Femur (tissue), 1 donor: ENCODE measurements at places on chromosomes 4 and X.

DNA sequence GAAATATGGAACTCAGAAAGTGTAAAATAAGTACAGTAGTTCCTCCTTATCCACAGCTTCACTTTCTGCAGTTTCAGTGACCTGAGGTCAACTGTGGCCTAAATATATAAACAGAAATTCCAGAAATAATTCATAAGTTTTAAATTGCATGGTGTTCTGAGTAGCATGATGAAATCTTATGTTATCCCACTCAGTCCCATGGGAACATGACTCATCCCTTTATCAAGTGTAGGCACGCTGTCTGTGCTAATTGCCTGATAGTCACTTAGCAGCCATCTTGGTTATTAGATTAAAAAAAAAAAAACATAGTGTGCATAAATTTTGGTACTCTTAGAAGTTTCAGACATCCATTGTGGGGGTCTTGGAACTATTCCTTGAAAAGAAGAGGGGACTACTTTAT, 983.4 kb upstream of the ADGRL3 start:
- no peak for DNase-seq

DNA sequence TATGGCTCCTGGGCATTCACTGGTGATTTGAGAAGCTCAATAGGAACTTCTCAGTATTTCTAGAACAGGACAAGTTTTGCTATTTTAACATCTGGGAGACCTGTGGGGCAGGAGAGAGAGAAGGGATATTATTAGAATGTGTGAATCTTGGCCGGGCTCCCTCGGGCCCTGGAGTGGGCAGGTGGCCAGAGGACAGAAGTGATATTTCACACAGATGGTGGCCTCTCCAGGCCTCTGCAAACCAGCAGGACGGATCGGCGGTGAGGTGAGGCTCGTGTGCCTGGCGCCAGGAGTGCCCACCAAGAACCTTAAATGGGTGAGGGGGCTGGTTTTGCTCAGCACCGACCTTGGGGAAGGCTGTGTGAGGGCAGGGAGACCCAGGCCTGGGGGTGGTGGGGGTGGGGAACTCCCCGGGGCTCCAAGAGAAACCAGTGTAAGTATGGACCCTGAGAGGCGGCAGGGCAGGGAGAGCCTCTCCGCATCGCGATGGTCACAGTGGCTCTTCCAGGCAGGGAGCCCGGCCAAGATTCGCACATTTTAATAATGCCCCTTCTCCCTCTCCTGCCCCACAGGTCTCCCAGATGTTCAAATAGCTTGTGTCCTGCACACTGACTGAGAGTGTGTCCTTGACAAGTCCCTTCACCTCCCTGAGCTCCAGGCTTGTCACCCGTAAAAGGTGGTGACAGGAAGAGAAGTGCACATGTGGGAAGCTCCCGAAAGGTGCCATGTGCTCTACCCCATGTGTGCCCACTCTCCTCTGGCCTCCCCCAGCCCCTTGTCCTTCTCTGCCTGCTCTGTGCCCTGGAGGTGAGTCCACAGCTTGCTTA, 64.9 kb downstream of the SORCS2 start:
- peak; percentile 86 for DNase-seq

DNA sequence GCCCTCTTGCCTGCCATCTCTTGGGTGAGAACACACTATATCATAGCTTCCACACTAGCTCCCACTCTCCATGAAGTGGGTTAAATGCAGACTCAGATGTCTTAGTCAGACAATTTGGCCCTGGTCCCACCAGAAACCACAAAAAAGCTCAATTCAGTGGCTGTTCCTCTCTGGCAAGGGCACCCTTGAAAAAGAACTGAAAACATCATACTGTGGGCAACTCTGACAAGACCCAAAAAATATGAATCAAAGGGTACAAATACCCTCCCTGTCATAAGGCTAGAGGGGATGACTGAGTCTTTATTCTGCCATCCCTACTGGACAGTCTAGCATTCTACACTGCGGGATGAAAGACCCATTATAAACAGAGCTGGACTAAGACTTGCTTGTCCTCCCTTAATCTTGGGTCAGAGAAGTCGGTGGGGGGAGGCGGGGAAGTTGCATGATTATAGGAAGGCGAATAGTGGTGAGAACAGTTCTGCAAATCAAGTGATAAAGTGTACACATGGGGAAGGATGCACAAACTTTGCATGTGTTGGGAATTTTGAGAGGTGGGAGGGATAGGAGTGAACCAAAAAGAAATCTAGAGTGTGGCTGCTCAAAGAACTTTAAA, 172.1 kb downstream of the OPHN1 start:
- no peak for DNase-seq

DNA sequence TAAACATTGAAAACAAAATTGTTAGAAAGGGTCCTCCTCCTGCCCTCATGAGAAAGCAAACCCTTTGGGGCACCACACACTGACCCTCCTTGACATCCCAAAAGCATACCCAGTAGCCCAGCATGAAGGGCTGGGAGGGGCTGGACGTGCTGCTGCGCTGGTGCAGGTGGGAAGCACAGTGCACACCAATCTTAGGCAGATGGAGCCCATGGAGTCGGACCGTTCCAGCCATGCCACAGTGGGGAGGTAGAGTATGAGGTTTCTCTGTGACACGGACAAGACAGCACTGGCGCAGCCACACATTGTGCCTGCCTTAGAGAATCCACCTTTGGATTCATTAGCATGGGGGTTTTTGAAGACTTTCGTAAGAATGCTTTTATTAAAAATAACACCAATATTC, 544.2 kb upstream of the FRG1 start:
- no peak for DNase-seq

- DNase-seq, result no peak
Observed at GRCh38 chr4:183503497-183504063, 1.3 kb upstream of the ING2 start.

DNA sequence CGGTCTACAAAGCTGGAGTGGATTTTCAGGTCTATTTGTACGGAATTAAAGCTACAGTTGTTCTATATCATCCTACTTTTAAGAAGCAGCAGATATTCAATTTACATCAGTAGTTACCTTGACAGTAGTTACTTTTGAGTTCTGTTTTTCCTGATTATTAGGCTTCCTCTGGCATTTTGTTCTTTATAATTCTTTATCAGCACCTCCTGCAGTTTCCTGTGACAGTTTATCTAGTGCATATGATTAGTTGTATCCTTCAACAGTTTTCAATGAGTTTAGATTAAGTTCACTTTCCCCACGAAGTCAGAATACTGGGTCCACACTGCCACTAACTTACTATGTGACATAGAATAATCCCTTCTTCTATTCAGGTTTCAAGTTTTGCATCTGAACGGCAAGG, 71.7 kb downstream of the IDS start:
- DNase-seq, result no peak

GRCh38 chr4:183540410-183541009, 35.7 kb downstream of the ING2 start:
- peak; percentile 35 for DNase-seq

- DNase-seq, result no peak
Observed at GRCh38 chrX:5708251-5708650, 520.4 kb downstream of the NLGN4X start.

DNA sequence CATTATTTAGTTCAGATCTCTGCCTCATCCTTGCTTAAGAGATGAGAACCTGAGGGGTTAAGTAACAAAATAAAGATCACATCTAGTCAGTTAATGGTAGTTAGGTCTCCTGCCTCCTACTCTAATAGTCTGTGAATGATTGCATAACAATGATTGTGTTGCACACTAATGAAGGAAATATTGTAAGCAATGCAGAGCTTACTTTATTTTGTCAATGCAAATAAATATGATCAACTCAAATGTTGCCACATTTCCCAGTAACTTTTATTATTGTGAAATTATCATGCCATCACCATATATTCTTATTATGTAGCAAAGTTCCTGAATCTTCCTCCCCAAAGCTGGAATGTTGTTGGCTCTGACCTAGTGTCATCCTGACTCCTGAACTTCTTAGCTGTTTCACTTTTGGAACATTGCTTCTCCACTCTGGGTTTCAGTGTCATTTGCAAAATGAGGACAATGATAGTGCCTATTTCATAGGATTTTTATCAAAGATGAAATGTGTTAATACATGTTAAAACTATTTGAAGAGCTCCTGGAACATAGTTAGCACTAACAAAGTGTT, 17.0 kb upstream of the GABRA4 start:
- no peak for DNase-seq

- no peak for DNase-seq
Observed at GRCh38 chr4:1449475-1449832, 43.2 kb upstream of the NKX1-1 start.

DNA sequence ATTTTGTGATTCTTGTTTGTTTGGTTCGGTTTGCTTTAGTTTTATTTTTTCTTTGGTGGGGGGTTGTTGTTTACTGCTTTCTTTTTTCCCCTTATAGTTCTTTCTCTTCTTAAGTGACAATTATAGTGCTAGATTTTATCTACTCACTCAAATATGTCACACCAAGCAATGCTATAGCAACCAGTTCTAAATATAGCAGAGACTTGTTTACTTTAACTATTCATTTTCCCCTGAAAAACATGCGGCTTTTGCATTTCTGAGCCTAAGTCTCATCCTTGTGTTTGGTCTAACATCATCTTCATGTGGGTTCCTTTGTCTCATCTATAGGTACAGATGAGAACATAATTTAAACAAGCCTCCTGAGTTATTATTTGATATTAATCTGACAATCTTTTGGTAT, 676.6 kb downstream of the FAT4 start:
- DNase-seq, result no peak

- DNase-seq, result no peak
Observed at GRCh38 chr4:40066651-40067050, 10.0 kb downstream of the N4BP2 start.

- no peak for DNase-seq
Observed at GRCh38 chrX:34810916-34811315, 131.7 kb upstream of the FAM47B start.

DNA sequence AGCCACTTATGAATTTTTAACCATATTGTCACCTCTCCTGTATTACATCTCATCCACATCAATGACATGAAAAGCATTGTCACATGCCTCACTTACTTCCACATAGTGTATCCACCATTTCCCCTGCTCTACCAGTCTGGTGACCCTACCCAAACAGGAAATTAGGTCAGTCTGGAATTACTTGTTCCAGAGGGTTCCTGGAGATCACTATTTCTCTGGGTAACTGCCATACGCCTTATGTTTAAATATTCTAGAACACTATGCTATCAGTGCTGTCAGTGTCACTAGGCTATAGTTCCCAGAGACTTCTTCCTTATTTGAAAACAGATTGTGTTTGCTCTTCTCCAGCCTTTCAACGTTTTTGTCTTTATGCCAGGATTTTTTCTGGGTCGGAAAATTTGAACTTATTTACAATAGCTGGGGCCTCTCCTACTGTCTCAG, 15.0 kb downstream of the SRPX2 start:
- DNase-seq, result no peak

- no peak for DNase-seq
Observed at GRCh38 chr4:38105475-38106220, 145.4 kb downstream of the PTTG2 start.

- no peak for DNase-seq
Observed at GRCh38 chr4:117770269-117771102, 263.8 kb upstream of the NDST3 start.

- DNase-seq, result no peak
Observed at GRCh38 chrX:47458528-47458927, 24.5 kb downstream of the ZNF41 start.

- no peak for DNase-seq
Observed at GRCh38 chr4:145388043-145388442, 93.6 kb upstream of the SMAD1 start.

GRCh38 chr4:140963883-140964282, 169.4 kb downstream of the RNF150 start:
- DNase-seq, result no peak

DNA sequence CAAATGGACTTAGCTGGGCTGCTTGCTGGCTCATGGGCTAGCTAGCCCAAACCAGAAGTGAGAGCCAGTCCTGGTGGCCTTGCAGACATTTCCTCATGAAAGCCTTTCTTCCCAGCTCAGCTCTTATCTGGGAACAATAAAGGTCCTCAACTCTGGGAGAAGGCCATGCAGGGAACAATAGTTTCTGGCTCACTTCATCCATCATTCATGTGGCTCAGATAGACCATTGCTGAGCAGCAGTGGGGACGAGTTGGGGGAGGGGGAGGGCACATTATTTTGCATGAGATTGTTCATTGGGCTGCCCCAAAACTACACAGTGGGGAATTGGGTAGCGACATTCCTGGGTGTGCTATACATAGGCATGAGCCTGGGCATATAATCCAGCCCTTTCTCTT, 47.6 kb downstream of the NHSL2 start:
- no peak for DNase-seq

GRCh38 chrX:24248042-24248441, 65.8 kb downstream of the SUPT20HL2 start:
- no peak for DNase-seq

DNA sequence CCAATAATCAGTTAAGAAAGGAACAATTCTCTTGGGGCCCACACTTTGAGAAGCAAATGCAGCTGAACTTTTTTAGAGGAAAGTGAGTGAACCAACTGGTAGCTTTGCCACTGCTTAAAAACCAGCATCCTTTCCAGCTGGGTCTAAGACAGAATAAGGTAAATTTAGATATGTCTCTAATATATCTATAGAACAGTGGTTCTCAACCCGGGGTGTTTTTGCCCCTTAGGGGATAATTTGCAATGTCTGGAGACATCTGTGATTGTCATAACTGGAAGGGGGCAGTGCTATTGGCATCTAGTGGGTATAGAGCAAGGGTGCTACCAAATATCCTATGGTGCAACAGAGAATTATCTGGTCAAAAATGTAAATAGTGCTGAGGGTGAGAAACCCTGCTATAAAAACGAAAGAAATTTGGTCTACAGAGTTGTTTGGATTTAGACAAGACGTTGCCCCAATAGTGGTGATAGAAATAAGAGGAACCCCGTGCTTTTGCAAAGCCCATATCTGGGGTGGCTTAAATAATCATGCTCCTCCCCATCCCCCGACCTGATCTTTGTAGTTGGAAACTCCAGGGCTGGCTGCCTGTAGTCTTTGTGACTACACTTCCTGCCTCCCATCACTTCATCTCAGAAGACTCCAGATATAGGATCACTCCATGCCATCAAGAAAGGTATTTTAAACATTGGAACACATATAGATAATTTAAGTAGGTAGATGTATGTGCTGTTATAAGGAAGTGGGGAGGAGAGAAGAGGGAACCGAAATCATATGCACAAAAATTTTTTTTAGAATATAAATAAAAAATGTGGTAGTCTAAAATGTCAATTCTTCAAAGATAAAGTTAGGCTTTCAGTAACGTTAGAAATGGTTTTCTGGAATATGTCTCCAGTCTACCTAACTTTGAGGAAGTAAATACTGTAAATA, at the start of gene TLR7:
TLR7 (plus strand) TSS at position 622 of the 927 bp plus-strand sequence. CDS start 507 bp downstream, outside the sequence.
- no peak for DNase-seq

GRCh38 chr4:121376097-121376496, 4.7 kb downstream of the QRFPR start:
- no peak for DNase-seq
